Stimulated activated CD4-positive, alpha-beta T cell treated with anti-CD3 and anti-CD28 coated beads, Interleukin-2, amount 100 ng/mL, for 24 hours (primary cell): ENCODE measurements at places on chromosomes 16 and 17.

- DNase-seq: no peak
Measured at GRCh38 chr17:79023180-79023705, 726 bp upstream of the C1QTNF1 start.

- no peak for DNase-seq
Measured at GRCh38 chr17:15483431-15483830, 16.0 kb upstream of the CDRT4 start.

DNA sequence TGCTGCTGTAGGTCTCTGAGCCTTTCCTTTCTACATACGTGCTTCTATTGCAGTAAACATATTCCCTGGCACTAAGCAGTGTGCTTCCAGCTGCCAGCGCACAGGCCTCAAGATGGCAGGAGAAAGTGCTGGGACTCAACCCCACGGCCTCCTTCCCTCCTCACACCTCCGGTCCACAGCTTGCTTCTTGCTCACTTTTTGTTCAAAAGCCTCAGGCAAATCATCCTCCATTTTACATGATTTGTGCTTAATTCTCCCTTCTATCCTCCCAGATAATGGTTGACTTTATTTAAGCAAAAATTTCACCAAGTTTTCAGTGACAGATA lies 5.4 kb downstream of the CDK5R1 start:
- DNase-seq: no peak

GRCh38 chr17:45315648-45316433 lies 979 bp downstream of the MAP3K14 start:
- no peak for DNase-seq

- no peak for DNase-seq
Measured at GRCh38 chr16:19497176-19497575, 24.7 kb downstream of the GDE1 start.

- no peak for DNase-seq
Measured at GRCh38 chr17:67027031-67027628, 17.2 kb upstream of the CACNG1 start.

DNA sequence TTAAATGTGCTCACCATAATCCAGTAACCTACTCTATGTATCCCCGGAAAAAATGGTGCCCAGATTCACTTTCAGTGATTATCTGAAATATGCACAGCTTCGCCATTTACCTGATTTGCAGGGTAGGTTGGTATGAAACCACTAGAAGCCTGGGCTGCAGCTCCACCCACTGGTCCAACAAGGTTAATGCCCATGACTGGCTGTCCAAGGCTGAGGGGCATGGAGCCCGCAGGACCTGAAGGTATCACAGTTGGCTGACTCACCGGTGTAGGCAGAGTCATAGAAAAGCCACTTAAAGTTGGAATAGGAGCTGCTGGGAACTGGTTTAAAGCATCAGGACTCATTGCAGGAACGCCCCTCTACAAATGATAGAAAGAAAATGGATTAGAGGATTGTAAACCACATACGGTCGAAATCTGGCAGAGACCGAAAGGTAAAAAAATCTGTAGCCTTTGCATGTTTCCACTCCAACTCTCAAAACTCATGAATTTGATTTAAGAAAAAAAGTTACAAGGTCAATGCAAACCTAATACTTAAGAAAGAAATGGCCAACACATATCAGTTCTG lies 38.6 kb downstream of the SYNRG start:
- peak; percentile 36 for DNase-seq

GRCh38 chr16:12303653-12304052 lies 327.1 kb downstream of the SNX29 start:
- no peak for DNase-seq

GRCh38 chr16:72561-73548 lies at the start of gene RHBDF1:
Gene RHBDF1 (minus strand): TSS chr16:72631. CDS start chr16:65015, 7,616 bp downstream.
- peak; percentile 41 for DNase-seq

DNA sequence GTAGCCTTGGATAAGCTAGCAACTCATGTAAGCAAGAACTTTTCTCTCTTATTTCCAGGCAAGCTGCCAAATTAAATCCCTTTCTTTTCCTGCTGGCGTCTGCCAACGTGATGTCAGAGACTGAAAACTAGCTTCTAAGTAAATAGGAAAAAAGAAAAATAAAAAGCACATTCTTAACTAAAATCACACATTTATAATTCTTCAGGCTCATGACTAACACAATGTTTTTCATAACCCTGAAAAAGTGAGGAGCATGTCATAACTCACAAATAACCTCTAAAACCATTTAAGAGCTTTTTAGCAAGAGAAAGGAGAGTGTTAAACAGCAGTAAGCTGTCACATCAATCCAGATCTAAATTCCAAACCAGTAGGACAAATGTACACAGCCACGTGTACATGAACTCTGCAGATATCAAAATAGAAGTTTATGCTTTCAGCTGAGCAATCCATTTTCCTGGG lies 110.0 kb downstream of the N4BP1 start:
- DNase-seq: no peak

DNA sequence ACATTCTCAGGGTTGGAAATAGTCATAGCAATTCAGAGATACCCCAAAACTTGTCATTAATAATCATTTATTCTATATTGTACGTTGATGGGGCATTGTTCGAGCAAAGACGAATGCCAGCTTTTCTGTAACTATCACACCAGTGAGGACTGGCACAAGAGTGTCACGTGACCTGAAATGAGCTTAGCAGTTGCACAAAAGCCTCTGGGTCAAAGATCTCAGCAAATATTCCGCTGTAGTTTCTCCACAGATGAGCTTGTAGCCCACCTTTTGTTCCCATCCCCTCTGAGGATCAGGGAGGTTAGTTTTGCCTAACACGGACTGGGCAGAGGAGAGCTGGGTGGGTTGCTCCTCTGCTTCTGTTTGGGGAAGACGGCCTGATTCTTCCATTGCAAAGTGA lies 18.2 kb downstream of the IRX3 start:
- no peak for DNase-seq

DNA sequence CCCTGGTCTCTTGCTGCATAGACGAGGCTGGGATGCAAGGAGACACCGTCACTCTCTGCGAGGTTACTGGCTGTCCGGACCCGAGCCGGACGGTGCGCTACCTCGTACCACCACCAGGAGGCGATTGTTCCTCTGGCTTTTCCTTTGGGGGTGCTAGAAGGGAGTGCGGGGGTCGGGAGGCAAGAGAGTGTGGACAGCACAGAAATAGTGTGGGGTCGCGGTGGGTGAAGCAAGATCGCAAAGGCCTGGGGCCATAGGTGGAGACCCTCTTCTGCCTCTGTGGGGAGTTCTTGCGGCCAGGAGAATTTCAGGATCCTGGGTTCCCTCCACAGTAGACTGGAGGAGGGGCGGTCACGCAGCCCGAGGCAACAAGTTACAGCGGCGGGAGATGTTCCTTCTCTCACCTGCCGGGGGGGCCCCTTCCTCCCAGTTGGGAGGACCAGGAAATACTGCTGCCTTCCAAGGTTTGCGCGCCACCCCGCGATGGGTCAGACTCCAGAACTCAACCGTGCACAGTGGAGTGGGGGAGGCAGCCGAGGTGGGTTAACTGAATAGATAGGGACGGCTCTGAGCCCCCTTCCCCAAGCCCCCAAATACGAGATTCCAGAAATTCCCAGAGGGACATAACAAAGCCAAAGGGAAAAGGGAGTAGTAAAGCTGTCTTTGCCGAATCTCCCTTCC lies 6.9 kb downstream of the PHOSPHO1 start:
- peak; percentile 79 for DNase-seq

- no peak for DNase-seq
Measured at GRCh38 chr16:10881479-10882030, 4.6 kb downstream of the CIITA start.

GRCh38 chr17:81821603-81822311 lies 11.3 kb downstream of the MCRIP1 start:
- no peak for DNase-seq

DNA sequence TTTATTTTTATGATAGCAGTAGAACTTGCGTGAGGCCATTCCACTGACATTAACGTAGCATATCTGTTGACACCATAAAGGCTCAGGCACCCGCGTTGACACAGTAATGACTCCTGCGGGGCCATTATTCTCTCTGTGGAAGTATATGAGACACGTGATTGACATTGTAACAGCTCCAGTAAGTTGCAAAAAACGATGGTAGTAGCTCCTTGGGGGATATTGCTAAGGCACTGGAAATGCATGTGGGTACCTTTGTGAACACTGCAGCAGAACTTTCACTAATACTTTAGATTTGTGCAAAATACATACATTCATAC lies 918.8 kb upstream of the CDH8 start:
- no peak for DNase-seq

- DNase-seq: no peak
Measured at GRCh38 chr17:64040206-64040605, 19.8 kb upstream of the ICAM2 start.

DNA sequence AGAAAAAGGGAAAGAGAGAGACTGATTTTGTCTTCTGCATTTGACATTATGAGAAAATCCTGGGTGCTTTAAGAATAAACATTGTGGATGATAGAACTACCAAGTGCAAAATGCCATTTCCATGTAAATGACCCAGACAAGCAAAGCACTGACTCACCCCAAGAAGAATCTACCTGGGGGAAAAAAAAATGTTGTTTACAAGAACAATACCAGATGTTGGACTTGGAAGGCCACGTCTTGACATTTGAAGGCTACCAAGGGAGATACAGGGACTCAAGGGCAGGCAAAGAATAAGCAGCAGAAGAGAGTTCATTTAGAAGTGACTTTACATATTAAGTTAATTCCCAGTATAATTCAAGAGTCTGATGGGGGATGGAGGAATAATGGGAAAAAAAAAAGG lies 125.3 kb downstream of the TMEM114 start:
- DNase-seq: no peak

DNA sequence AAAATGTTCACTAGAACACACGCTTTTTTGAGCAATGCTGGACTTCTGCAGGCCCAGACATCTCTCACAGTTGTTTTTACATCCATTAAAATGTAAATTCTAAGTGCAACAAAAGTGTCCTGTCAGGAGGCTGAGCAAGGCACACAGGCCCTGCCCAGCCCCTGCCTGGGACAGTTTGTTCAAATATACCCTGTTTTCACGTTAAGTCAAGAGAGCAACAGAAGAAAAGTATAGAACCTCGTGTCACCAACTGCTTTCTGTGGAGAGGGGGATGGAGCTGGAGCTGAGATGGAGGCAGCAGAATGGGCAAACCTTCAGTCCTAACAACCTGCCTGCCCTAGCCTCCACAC lies 4.3 kb upstream of the HOXB2 start:
- no peak for DNase-seq

DNA sequence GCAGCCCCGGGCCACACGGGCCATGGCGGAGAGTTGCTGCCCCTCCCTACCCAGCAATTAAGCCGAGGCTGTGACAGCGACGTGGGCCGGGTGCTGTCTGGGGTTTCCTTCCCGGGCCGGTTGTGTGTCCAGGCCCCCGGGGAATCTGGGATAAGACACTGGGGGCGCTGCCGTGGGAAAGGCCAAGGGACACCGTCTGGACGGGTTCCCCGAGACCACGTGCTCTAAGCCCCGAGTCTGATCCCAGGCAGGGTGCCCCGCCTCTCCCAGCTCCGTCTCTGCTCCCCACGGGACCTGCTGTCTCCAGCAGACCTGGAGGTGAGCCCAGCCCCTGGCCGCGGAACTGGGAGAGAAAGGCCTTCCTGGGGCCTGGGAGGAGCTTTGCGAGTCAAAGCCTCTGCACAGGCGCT lies 92.2 kb downstream of the IRX3 start:
- no peak for DNase-seq

GRCh38 chr17:63516910-63517824 lies 6.0 kb upstream of the KCNH6 start:
- DNase-seq: peak; percentile 35

GRCh38 chr17:18225121-18225641 lies at the start of gene LLGL1:
Gene LLGL1 (plus strand): TSS chr17:18225635. CDS start chr17:18225683, 48 bp downstream.
- DNase-seq: peak; percentile 98

DNA sequence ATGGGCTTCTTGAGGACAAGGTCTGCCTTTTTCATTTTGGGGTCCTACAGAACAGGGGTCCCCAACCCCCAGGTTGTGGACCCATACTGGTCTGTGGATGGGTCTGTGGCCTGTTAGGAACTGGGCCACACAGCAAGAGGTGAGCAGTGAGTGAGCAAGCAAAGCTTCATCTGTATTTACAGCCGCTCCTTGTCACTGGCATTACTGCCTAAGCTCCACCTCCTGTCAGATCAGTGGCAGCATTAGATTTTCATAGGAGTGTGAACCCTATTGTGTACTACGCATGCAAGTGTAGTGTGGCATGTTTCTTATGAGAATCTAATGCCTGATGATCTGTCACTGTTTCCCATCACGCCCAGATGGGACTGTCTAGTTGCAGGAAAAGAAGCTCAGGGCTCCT lies 33.9 kb downstream of the ERN1 start:
- no peak for DNase-seq

- no peak for DNase-seq
Measured at GRCh38 chr17:36931096-36931696, 6.1 kb upstream of the LHX1 start.

GRCh38 chr17:29020576-29020975 lies 14.7 kb upstream of the SEZ6 start:
- no peak for DNase-seq

DNA sequence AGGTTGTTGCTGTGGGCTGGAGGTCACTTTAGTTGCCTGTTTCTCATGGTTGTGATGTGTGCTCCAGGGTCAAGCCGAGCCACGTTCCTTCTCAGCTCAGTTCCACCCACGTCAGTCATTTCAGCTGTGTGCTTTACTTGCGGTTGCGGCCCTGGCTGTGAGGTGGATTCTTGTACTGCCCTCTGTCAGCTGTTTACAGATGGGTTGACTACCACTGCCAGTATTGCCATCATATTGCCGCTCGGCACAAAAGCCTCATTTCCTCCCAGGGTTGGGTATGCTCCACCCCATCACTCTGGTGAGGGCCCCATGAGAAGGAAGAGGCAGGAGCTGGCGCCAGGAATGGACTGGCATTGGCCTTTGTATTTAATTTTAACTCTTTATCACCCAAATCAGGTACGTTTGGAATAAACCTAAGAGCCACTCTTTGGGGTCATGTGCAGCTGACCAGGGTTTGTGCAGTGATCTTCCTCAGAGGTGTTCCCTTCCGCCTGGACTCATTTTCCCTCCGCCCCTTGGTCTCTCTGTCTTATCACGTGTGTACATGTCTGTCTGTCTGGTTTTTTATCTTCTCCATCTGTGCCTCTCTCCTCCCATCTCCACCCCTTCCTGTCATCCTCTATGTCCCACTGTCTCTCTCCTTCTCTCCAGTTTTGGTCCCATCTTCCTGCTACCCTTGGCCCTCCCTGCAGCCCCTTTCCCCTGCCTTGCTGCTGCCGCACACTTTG lies 25.0 kb downstream of the METTL22 start:
- no peak for DNase-seq

GRCh38 chr16:84818133-84818532 lies 1.7 kb upstream of the CRISPLD2 start:
- no peak for DNase-seq
